ENCODE measurements at places on chromosomes 13 and 19.
A peak's percentile ranks its signal among the peaks of the same experiment; 100 is the strongest.

DNA sequence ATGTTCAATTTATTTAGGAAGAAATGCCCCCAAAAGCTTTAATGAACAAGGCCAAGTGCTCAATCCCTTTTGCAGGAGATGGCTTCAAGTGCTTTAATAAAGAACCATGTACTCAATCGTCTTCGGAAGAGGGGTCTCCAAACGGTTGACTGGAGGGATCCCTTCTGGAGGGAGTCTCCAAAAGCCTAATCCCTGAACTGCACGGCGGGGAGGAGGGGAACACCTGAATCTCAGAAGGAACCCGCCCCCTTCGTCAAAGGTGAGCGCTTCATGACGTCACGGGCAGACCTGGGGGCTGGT is 505 bp downstream of the PAF1 start:
- peak; percentile 71 for DNase-seq

GRCh38 chr13:26390203-26390602 is 136.3 kb downstream of the CDK8 start:
- no peak for DNase-seq

GRCh38 chr13:94914895-94915294 is 202.6 kb upstream of the SOX21 start:
- no peak for DNase-seq

- DNase-seq = no peak
Measured at GRCh38 chr19:426725-427445, 17.9 kb upstream of the C2CD4C start.

DNA sequence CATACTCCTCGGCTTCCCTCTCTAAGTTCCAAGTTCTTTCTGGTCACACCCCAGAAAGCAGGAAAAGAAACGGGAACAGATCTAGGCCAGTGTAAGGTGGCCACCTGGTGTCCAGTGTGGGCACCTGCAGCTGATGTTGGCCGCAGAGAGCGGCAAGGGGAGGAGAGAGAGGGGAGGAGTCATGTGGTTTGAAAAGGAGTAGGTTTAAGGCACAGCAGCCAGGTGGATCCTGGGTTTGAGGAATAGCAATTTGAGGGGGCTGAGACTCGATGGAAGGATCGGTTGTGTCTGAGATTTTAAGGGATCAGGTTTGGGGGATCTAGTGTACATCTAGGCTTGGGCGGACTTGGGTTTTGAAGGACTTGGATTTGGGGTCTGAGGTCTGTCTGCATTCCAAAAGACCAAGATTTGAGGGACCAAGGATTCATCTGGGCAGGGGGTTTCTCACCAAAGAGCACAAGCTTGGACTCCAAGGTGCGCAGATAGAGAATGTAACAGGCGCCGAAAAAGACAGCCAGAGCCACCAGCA is 1.2 kb downstream of the RABAC1 start:
- peak; percentile 89 for DNase-seq

- DNase-seq = no peak
Measured at GRCh38 chr13:70964874-70965273, 856.6 kb upstream of the KLHL1 start.

GRCh38 chr13:20390526-20391175 is 135.0 kb downstream of the CRYL1 start:
- DNase-seq = no peak

- no peak for DNase-seq
Measured at GRCh38 chr19:40089462-40089861, 1.3 kb downstream of the ZNF780A start.

DNA sequence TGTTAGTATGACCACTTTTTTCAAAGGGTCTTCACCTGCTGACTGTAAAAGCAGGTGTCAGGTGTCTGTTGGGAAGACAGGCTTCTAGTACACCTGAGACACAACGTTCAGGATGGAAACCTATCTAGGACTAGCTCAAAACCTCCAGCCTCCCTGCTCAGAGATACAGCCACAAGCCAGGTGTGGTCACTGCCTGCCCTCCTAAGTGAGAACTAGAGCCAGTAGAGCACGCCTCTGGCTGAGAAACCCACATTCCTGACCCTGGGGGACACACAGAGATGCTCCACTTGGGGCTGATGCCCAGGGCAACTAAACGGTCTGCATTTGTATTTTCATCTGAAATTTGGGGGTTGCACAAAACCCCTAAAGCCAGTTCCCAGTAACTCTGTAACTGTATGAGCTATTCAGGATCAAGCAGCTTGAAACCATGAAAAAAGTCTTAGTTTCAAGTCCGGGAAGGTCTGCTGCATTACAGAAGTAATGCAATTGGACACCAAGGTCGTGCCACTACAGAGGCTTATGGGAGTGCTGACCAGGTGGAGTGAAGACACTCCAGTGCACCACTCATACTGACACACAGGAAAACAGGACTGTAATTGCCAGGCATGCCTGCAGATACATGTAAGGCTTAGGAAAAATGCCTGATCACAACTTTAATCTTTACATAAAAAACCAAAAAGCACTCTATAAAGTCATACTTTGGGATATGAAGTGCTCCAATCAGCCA is 27.8 kb downstream of the ANKRD10 start:
- DNase-seq = no peak

DNA sequence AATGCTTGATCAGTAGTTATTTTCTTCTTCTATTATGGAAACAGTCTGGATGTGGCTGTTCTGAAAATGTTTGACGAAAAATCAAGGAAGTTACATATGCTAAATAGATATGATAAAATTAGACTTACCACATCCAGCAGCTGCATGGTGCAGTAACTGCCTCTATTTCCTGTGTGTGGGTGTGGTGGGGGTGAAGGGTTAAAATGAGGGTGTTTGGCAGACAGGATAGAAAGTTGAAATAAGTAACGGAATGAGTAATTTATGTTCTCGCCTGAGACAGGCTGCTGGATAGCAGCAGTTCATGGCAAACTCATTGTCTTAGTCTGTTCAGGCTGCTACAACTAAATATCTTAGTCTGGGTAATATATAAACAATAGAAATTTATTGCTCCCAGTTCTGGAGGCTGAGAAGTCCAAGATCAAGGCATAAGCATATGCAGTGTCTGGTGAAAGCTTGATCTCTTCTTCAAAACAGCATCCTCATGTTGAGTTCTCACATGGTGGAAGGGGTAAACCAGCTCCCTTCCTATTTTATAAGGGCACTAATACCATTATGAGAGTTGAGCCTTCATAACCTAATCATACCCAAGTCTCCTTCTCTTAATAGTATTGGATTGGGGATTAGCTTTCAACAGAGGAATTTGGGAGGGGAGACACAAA is 1248.9 kb downstream of the SLITRK5 start:
- DNase-seq = no peak

DNA sequence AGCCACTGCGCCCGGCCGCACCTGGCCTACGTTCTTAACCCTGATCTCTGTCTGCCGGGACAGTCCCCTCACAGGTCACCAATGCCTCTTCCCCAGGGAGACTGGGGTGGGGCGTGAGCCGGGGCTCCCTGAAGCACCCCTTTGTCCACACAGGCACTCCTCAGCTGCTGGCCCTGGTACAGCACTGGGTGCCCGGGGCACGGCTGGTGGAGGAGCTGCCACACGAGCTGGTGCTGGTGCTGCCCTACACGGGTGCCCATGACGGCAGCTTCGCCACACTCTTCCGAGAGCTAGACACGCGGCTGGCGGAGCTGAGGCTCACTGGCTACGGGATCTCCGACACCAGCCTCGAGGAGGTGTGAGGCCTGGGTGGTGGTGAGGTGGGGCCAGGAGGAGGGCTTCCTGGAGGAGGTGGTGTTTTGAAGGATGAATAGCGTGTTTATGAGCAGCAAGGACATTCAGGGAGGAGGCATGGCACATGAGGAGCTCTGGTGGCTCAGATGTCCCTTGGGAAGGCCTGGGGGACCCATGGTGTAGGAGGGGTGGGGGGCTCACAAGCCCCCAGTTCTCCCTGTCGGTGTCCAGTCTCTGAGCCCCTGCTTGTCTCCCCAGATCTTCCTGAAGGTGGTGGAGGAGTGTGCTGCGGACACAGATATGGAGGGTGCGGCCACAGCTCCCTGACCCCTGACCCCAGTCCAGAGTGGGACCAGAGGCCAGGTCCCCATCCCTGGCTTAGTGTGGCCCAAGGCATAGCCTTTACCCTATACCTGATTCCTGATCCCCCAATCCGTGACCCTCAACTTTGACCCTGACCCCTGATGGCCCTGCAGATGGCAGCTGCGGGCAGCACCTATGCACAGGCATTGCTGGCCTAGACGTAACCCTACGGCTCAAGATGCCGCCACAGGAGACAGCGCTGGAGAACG is 13.5 kb upstream of the ARHGAP45 start:
- no peak for DNase-seq

DNA sequence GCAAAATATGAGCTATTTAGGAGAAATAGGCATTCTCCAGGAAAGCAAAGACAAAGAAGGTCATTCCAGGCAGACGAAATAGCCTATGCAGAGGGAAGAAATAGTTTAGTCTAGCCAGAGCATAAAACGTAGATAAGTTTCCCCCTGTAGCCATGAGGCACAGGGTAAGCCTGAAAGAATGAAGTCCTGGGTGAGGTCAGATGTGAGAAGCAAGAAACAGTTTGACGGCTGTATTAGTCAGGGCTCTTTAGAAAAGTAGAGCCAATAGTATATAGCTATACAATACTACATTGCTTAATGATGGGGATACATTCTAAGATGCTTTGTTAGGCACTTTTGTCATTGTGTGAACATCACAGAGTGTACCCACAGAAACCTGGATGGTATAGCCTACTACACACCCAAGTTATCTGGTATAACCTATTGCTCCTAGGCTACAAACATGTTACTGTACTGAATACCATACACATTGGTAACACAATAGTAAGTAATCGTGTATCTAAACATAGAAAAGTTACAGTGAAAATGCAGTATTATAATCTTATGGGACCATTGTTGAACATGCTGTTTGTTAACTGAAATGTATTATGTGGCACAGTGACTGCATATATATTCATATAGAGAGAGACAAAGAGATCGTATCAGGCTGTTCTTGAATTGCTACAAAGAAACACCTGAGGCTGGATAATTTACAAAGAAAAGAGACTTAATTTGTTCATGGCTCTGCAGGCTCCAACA is 59.3 kb upstream of the WDFY2 start:
- no peak for DNase-seq

- no peak for DNase-seq
Measured at GRCh38 chr13:34897220-34897619, 44.9 kb upstream of the NBEA start.

All from LoVo (cell line).